ENCODE measurements at places on chromosomes 7 and 10.

DNA sequence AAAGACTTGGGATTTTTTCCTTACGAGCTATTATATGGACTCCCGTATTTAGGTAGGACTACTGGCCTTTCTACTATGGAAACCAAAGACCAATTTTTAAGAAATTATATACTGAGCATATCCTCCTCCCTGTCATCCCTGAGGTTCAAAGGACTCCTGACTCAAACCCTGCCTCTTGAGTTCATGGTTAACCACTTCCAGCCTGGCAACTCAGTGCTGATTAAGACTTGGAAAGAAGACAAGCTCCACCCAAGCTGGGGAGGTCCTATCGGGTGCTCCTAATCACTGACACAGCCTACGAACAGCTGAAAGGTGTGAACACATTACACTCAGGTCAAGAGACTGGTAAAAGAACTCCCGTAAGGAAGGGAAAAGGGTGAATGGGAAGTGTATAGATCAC lies 66.8 kb downstream of the LYZL2 start:
- no peak for DNase-seq

DNA sequence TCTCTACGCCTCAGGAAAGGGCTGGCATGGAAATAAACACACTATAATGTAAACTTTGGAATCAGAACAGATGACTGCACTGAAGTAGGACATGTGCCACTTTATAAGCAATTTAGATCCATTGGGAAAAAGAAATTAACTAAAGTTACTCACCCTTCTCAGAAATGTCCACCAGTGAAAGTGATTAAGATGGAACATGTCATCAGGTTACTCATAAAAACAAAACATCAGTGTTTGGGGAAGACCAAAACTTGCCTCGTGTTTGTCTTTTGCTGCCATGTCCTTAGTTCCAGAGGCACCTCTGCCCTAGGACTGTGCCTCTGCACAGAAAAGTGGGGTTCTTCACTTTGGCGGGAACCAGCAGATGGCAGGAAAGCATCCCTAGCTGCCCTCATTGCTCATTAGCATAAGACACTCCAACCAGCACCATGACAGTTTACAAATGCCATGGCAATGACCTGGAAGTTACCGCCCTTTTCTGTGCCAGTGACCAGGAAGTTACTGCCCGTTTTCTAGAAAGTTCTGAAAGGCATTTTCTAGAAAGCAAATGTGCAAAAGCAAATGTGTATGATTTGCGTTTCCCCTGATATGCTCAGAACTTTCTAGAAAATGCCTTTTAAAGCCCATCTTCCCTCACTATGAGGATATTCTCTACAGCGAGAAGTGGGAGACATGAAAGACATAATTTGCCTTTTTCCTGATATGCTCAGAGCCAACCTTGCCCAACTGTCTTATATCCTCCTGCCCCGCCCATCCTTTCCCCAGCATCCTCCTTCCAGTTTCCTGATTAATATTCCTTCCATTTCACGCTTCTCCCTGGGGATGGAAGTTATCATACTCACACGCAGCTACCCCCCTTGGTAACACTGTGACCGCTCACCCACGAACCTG lies 258.2 kb downstream of the USP6NL start:
- no peak for DNase-seq

DNA sequence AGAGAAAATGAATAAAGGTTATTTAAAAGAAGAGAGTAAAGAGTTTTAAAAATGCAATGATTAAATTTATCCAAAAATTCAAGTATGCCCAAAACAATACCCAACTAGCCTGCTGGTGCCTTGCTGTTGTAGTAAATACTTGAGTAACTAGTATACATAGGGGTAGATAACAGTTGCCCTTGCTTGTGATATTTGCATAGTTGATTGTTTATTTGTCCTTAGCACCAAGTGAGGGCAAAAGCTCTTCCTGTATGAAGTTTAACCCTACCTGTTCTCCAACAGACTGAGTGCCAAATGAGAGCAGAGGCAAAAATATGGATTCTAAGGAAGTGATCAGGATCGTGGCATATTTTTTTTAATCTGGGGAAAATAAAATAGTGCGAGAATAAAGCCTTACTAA lies 85.0 kb downstream of the PTN start:
- no peak for DNase-seq

- DNase-seq = no peak
Observed at GRCh38 chr7:158308001-158308400, 279.6 kb downstream of the PTPRN2 start.

DNA sequence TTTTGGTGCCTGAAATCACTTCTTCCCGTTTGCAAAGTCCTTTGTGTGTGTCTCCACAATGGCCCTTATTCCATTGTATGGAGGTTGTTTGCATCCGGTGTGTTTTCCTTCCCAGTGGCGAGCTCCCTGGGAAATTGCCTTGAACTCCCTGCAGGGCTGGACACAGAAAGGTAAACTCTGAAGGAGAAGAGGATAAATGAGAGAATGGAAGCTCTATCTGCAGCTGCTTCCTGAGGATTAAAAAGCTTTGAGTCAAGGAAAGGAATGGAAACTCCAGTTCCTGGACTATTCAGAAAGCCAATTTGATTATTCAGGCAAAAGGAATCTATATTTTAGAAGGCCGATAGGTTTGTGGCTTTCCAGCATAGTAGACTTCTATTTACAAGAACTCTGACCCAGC lies 4.4 kb upstream of the GRK5 start:
- no peak for DNase-seq

DNA sequence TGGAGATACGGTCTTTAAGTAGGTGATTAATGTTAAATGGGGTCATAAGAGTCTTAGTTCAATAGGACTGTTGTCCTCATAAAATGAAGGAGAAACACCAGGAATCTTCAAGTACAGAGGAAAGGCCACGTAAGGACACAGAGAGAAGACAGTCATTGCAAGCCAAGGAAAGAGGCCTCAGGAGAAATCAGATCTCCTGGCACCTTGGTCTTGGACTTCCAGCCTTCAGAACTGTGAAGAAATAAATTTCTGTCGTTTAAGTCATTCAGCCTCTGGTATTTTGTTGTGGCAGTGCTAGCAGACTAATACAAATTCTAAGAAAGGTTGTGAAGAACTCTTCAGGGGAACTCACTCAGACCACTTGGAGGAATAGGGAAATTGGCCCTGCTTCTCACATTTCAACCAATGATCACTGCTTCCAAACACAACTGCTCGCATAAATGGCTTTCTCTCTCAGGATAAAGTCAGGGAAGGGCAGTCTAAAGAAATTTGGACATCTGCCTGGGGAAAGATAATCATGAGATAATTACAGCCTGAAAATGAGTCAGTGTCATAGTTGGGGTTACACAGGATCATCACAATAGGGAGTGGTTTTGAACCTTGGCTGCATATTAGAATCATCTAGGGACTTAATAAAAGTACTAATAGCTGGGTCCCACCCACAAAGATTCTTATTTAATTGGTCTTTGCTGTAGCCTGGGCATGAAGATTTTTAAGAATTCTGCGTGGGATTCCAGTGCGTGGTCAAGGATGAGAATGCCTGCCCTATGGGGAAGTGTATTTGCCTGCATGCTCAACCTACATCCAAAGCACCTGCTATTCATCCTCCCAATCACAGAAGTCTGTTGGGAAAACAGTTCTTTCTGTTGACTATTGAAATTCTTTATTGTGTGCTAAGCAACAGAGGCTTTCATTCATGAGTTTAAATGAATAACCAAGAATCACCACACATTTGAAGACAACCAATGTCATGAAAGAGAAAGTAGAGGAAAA lies 310.6 kb upstream of the PLXDC2 start:
- no peak for DNase-seq

- no peak for DNase-seq
Observed at GRCh38 chr7:106870983-106871410, 5.9 kb downstream of the PIK3CG start.

- no peak for DNase-seq
Observed at GRCh38 chr7:53131697-53132096, 96.3 kb downstream of the POM121L12 start.

GRCh38 chr7:8436965-8437364 lies 3.6 kb downstream of the NXPH1 start:
- no peak for DNase-seq

DNA sequence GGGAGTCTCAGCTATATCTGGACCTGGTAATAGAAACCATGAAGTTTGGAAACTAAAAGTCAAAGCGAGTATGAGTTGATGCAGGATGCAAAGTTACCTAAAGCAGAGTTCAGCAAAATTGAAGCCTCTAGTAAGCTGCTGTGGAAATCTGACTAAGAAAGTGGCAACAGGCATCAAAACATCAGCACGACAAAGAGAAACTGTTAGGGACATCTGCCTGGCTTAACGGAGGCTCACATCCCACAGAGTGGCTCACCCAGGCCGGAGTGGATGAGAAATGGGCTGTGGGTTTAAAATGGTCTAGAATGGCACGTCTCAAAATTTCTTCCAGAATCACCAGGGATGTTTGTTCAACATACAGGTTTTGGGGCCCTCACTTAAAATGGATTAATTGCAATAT lies 164.1 kb upstream of the NPY start:
- DNase-seq = no peak

DNA sequence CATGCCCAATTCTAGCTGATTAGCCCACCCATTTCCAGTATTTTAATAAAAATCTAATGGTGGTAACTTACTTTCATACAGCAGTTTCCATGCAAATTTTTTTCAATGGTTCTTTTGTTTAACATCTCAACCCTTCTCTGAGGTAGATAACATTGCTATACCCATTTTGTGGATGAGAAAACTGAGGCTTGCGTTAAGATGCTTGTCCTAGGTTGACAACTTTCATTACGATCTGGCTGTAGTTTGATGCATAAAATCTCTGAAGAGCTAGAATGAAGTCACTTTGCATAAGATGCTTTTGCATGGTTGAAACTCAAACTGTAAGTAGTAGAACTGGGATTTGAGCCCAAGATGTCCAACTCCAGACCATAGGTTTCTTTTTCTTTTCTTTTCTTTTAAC lies 309.5 kb upstream of the PODXL start:
- DNase-seq = no peak

Data from activated CD8-positive, alpha-beta memory T cell treated with anti-CD3 and anti-CD28 coated beads for 1 hour (primary cell).